RPMI8226 (cell line): ENCODE measurements at places on chromosomes 4 and X.
A peak's percentile ranks its signal among the peaks of the same experiment; 100 is the strongest.

DNA sequence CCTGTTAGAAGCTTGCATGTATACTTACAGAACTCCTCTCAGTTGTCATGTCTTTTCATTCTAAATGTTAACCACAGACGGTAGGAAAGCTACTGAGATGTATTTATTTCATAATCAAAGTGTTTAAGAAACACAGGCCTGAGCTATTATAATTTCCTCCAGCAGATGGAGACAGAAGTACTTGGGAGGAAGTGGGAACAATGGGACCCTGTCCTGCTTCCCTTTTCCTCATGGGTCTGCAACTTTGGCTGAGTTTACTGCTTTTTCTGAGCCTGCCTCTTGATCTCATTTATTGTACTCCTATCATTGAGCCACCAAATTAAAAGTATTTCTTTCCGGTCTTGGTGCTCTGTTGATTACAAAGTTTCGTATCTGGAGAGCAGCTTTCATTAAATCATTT is 67.7 kb upstream of the SPANXN2 start:
- peak; percentile 4 for DNase-seq

DNA sequence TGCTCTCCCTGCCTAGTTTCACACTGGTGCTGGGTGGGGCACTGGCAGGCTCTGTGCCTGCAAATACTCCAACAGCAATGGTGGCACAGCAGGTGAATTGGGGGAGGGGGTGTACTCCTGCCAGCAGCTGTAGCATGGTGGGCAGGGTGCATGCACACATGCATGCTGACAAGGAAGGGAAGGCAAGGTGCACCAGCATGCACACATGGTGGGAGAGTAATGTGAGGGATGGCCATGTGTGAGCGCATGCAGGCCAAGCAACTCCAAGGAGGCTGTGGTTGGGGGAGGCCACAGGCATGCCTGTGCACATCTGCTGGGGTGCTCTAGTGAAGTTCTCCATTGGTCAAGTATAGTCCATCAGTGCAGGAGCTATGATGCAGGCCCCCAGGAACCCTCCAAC is 54.5 kb upstream of the INPP4B start:
- no peak for DNase-seq

GRCh38 chrX:38304010-38304409 is 23.3 kb downstream of the RPGR start:
- DNase-seq: no peak

GRCh38 chr4:158854236-158854635 is 85.4 kb downstream of the FNIP2 start:
- DNase-seq: no peak

DNA sequence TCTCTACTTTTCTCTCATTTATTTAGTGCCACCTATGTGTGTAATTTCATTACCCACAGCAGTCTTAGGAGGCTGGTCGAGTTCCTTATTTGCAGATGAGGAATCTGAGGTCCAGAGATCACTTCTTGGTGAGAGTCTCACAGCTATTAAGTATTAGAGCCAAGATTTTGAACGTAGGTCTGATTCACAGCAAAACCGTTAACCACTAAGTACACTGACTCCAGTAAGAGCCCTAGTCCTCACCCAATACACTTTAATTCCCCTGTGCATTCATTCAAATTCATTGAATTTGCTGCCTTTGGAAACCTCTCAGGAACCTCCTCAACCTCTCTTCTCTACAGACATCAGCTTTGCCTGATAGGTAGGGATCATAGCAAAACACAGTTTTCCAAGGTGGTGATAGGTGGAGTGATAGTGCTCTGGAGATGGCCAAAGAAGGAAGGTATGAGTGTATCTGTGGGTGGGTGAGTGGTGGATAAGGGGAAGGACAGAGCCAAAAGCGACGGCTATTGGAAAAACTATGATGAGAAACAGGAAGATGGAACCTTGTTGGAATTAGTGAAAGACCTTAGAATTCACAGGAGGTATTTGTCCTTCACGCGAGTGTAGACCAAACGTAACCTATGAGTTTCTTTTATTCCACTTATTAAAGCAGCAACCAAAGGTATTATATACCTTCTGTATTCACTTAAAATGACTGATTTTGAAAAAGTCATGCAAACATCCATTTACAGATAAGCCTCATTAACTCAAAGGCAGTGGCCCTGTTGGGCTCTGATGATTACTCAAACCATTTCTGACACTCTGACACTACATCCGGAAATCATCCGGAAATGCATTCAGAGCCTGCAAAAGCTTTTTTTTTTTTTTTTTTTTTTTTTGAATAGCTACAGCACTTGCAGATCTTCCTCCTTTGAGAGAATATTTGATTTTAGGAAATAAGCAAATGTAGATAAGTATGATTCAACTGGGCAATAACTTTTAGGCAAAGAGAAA is 6.3 kb downstream of the FMR1 start:
- DNase-seq: no peak

DNA sequence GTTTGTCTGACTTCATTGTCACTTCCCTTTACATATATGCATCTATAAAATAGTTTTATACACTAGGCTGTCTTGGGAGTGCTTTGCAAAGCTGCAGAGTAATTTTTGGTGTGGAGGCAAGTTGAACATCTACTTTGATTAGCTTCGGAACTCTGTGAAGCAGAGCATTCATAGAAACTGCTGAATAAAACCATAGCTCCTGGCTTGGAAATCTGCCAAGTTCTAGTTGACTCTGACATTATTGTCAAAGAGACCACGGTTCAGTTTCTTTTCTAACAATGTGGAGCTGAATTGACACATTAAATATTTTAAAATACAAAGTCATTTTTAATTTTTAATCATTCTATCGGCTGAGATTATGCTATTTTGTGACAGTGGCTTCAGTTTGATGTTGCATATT is 335.0 kb downstream of the BMPR1B start:
- peak; percentile 63 for DNase-seq

DNA sequence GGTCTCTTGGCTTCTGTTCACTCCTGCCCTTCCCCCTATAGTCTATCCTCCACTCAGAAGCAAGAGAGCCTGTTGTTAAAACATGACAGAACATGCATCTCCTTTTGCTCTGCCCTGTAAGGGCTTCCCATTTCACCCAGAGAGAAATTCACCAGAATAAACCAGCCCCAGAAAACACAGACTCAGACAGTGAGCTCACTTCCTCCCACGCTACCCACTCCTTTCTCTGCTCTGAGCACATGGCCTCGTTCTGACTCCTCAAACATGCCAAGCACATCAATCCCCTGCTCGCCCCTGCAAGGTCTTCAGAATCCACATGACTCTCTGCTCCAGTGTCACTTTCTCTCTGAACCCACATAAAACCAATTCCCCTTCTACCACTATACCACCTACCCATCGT is 50.4 kb downstream of the MID1 start:
- no peak for DNase-seq

GRCh38 chr4:54226404-54227255 is 2.5 kb upstream of the PDGFRA start:
- no peak for DNase-seq

GRCh38 chrX:112818114-112819007 is 22.3 kb downstream of the AMOT start:
- no peak for DNase-seq

DNA sequence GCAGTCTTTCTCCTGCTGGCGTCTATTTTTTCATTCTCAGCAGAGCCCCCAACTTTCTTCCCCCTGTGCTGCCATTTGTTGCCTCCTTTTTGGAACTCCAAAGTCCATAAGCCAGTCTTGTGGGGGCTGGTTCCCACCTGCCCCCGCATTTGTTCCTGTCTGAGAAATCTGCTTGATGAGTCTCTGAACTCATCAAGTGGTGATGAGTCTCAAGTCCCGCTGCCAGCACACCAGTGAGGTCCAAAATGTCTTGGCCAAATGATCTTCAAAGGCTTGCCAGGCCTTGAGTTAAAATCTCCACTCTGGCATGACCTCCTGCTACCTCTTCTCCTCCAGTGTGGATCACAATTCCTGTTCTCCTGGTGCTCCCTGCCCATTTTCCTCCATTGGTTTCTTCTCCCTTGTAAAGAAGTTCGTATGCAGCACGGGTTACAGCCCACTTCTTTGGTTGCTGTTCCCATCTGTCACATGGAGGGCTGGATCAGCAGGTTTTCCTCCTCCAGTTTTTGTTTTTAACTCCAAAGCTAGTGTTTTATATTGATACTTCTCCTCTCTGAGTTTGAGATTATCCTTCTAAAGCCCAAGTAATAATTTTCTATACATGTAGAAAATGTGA is 72.7 kb upstream of the LIMCH1 start:
- DNase-seq: no peak

DNA sequence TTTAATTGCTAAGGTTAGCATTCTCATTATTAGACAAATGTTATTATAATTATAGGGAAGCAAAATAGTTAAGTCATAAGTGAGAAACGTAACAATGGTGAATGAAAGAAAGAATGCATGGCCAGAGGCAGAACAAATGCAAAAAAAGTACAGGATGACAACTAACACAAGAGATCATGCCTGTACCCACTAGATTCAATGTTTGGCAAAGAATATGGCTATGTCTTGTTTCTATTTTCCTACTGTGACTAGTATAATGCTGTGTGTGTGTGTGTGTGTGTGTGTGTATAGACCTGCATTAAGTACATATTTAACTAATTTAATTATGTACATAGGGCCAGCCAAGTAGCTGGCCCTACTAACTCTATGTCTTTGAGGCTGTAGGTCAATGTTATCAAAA is 12.9 kb upstream of the BMP2K start:
- no peak for DNase-seq

- DNase-seq: no peak
Observed at GRCh38 chrX:100874325-100874724, at the start of gene NOX1. TSS of gene NOX1 (minus strand) at chrX:100874359. CDS start at chrX:100874139, 220 bp downstream.

DNA sequence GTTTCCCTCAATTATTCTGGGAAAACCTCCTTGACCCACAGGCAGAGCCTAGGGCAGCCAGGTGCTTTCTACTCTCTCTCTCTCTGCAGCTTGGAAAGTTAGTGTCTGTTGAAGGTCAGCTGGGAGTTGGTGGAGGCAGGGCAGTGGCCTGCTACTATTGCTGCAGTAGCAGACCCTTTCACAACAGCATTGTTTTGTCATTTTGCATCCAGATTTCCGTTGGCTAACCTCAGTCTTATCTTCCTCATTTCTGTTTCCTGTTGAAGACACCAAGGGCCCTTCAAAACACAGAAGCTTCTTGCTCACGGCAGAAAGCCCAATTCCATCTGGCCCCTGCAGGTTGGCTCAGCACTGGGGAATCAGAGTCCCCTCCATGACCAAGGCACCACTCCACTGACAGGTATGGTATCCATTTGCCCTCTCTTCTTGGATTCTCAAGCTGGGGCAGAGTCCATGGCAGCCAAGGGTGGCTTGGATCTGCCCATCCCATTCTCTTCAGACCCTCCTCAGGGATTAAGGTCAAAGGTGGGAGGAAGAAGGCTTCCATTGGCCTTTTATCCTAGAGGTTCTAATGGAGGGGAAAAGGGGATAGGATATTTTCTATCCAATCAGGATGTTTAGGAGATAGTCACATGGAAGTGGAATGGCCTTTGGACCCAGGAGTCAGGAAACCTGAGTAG is 24.6 kb downstream of the VSIG4 start:
- DNase-seq: no peak

GRCh38 chrX:10166731-10167151 is 10.0 kb downstream of the CLCN4 start:
- no peak for DNase-seq

DNA sequence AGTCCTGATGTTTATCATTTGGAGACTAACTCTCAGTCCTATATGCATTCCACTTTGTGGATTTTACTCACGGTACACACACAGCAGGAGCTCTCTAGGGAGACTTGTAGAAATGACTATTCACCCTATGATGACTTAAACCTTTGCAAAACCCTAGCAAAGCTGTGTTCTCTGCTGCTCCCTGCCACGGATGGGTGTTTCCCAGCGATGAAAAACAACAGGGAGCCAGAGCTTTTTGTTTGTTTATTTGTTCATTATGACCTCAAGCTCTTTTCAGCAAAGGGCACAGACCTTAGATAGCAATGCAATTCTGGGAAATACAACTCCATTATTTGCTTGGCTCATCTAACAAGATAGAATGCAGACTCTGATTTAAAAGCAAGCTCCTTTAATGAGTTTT is 156.6 kb downstream of the GRIA3 start:
- no peak for DNase-seq

DNA sequence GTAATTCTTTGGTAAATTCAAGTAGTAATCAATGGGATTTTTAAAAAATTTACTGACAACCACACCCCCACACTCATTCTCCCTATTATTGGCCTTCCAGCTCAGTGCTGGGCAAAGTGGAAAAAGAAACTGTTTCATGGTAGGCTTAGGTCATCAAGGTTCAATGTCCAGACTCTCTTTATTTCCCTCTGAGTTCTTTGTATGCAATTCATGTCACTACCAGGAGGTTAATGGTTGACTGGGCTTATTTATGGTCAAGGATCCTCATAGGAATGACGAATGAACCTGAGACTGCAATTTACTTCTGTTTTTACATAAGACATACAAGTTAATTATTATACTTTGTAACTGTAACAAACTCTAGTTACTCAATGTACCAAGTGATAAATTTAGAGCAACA is 403.2 kb downstream of the KLHL13 start:
- no peak for DNase-seq

- DNase-seq: no peak
Observed at GRCh38 chrX:13254076-13254785, 65.6 kb downstream of the ATXN3L start.

- DNase-seq: no peak
Observed at GRCh38 chr4:153259661-153260060, 55.4 kb downstream of the TRIM2 start.

DNA sequence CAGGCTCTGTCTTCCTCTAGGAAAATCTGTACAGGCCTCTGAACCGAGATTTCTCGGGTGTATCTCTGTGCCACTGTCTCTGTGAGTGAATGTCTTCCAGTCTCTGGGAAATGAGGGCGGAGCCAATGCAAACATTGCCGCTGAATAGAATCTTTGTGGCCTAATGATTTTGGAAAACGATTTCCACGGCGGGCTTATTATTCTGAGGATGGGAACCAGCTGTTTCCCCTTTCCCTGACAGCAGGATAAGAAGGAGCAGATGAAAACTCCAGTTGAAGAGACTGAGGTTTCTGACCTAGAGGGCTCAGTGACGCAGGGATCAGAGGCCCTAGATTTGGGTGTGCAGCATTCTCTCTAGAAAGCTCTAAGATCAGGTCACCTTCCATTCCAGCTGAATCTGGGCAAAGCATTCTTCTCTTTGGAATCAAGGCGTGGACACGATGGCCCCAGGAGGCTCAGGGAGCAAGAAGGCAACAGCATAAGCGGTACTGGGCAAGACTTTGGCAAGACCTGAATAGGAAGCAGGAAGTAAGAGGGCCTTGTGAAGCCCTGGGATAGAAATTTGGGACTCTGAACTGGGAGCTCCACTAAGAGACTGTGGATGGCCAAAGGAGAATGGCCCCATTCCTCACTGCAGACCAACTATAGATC is 47.3 kb downstream of the PJA1 start:
- no peak for DNase-seq
